ENCODE measurements at places on chromosomes 7 and 10.

DNA sequence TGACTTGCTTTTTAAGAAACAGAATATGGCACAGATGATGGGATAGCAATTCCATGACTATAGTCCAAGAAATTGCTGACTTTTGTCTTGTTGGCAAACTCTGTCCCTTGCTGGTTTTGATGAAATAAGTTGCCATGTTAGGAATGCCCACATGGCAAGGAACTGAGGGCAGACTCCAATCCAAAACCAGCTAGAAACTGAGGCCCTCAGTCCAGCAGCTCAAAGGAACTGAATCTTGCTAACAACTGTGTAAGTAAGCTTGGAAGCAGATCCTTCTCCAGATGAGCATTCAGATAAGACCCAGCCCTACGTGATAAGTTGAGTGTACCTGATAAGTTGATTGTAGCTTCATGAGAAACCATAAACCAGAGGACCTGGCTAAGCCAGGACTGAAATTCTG, 64.3 kb upstream of the BMPER start:
- DNase-seq = no peak

- DNase-seq = no peak
These were observed 2.1 kb downstream of the SLC25A40 start for GRCh38 chr7:87874066-87874465.

DNA sequence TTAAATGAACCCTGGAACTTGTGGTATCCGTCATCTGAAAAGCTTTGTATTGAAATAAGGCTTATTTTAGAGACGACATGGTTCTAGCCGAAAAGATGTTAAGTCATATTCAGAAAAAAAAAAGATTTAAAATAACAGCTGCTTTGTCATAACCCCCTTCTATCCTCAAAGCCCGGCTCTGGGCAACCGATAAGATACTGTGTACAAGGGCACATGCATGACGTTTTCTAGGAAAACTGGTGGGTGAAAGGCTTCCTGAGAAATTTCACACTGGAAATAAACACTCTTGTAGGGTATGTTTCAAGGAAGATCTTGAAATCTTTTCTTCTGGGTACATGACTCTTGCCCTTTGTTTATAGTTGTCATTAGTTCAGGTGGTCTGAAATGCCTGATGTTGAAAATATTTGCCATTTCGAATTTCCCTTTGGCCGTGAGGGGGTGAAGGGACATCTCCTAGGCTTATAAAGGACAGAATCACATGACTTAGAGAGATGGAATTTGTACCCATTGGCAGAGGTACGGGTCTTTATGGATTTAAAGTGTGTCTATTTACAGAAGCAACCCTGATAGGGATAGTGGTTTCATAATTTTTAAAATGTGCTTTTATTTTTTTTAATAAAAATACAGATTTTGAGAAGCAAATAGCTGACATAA, 232.5 kb downstream of the PTEN start:
- no peak for DNase-seq

DNA sequence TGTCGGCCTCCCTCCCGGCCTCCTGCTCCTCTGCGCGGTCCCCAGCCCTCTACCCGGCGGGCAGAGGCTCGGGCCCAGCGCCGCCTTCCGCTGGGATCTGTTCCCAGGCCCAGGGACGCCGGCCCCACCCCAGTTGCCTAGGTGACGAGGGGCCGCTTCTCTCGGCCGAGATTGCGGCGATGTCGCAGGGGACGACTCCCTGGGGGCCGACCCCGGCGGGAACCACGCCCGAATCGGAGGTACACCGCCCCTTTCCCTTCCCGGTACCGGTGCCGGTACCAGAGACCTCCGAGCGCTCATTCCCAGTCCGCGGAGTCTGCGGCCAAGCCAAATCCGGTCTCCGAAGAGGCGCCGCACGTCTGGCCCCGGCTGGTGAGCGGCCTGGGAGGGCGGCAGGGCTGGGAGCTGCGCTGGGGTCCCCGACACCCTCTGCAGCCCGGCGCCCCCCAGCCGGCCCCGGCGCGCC, at the start of gene CABCOCO1:
Gene CABCOCO1, plus strand, starts transcription at position 136 of the 466 bp plus-strand sequence. Its CDS starts 44 bp downstream, at position 180.
- no peak for DNase-seq

- DNase-seq = no peak
These were observed 206.2 kb downstream of the VTI1A start for GRCh38 chr10:112653215-112653614.

DNA sequence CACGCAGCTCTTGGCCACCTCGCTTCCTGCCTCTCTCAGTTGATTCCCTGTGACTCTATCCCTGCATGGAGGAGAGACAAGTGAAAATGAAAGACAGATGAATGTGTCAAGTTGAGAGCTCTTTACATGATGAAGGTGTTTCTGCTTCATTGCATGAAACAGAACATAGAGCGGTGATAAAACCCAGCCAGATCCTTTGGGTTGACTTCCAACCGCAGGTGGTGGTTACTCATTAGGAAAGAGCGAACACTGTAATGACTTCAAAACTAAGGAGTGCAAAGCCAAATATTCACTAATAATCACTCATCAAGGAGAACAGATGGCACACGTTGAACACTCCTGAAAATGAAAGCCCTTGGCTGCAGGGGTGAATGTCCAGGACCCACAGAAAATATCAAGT, 31.8 kb upstream of the WDR11 start:
- DNase-seq = no peak

- no peak for DNase-seq
These were observed 12.4 kb upstream of the ZNF716 start for GRCh38 chr7:57437581-57437980.

- no peak for DNase-seq
These were observed 230.9 kb downstream of the MAD1L1 start for GRCh38 chr7:2001601-2002442.

DNA sequence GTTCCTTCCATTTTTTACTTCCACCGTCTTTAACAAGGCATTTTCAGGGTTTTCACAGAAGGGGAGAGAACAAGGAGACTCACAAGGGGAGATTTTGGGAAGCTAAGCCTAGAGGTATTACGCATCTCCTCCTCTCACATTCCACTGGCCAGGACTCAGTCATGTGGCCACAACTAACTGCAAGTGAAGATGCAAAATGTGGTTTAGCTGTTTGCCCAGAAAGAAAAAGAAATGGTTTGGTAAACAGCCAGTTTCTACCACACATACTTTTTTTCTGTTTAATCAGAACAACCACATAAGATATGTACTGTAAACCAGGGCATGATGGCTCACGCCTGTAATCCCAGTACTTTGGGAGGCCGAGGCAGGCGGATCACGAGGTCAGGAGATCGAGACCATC, 21.4 kb upstream of the HELLS start:
- no peak for DNase-seq

GRCh38 chr10:104067525-104067924, 18.2 kb downstream of the COL17A1 start:
- no peak for DNase-seq

DNA sequence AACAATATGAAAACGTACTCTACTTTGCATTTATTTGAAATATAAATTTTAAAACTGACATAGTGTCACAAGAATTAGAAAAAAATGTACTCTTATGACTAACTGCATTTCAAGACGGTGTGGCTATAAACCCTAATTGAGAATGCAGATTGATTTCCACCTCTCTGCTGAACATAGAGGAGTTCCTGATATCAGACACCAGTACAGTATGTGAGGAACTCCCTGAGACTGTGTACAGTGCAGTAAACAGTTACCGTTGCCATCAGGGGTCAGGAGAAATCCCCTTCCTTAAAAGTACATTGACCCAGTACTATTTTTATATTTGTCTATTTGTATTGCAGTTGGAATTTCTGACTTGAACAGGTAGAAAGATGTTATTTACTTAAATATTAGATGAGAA, 61.8 kb upstream of the DKK1 start:
- no peak for DNase-seq

GRCh38 chr10:121873236-121873635, 54.6 kb downstream of the ATE1 start:
- DNase-seq = no peak

- no peak for DNase-seq
These were observed 140.5 kb upstream of the COBL start for GRCh38 chr7:51457079-51457478.

DNA sequence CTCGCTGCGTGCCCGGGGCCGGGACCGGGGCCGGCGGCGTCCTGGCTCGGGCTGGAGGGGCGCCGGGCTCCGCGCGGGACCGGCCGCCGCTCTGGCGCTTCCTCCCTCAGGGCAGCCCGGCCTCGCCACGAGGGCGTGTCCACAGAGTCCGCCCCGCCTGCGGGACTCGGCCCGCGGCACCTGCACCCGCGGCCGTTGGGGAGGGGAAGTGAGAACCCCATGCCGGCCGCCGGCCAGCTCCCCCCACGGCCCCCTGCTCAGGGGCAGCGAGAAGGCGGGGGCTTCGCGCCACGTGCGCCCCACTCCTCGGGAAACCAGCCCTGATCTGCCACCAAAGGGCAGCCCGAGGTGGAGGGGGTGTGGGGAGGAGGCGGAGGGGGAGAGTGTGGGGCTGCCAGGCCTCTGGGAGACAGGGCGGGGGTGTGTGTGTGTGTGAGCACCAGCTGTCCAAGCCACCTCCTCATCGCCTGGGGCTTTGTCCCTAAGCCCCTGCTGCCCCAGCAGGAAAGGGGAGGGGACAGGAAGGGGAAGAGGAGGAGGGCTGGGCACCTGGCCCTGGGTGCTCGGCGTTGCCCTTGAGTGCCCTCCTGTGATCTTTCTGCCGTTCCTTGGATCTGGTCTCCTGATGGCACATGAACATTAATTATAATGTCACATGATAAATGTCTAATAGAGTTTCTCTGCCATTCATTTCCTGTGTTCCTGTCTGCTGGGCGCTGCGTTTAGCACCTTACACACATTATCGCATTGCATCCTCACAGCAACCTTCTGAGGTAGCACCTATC, at the start of gene PIK3AP1:
Gene PIK3AP1, minus strand, starts transcription at position 93 of the 785 bp plus-strand sequence. CDS start 120 bp downstream, outside the sequence.
- peak; percentile 1 for DNase-seq

DNA sequence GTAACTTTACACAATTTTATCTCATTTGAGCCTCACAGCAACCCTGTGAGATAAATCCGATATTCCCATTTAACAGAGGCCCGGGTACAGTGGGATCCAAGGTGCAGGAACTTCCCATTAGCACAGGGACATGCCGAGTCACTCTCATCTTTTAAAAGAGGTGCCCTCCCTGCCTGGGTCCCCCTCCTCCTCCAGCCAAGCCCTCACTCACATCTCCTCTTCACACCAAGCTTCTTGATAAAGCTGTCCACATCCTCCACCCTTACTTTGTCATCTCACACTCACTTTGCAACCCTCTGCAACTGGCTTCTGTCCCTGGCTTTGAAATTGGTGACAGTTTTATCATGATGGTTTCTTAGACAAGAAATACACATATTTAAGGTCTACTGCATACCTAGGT, 144.6 kb upstream of the RHEB start:
- DNase-seq = no peak

DNA sequence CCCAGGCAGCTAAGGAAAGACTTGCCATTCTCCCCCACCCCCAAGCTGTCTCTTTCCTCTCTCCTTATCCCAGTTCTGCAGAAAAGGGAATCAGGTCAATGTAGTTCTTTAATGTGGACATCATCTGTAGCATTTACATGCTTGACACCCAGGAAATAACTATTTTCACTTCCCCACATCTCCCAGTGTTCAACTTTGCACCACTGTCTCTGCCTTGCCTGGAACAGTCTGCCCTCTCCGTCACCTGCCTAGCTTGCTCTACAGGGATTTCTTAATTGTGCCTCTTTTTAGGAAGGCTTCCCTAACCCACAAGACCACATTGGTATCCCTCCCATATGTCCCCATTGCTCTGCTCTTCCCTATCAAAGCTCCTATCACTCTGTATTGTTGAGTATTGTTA, 45.9 kb upstream of the TOMM7 start:
- no peak for DNase-seq

DNA sequence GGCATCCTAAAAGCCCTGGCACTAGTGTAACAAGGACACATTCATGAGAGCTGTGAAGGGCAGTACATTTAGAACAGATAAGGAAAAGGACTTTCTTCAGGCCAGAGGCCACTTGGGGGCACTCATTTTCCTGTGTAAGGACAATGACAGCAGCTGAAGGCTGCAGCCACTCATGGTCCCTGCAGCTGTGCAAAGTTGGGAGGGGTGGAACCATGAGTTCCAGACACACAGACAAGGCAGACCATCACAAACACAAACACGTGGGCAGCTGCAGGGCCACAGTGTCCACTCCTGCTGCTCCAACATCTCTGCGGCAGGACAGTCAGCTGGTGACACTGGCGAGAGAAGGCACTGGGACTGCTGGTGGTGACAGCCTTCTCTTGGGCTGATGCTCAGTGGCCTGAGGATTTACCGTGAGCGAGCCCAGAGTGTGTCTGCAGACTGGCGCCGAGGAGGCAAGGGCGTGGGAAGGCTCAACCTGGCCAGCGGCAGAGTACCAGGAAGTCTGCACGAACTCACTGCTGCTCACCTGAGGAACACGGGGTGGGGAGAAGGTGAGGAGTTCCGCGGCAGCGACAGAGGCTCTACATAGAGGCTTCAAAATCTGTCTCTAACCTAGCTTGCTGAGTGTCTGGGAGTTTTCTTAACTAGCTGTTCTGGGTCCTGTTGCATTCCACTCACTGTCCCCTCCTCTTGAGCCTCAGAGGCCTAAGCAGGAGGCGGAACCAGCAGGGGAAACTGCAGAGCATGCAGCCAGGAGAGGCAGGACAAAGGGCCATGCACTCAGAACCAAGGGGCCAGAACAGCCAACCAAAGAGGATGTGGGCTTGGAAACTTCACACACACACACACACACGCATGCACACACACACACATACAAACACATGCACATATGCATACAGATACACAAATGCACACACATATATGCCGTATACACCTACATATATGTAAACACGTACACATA, 76.5 kb upstream of the DDC start:
- DNase-seq = no peak
